ENCODE measurements at places on chromosomes 5 and 9.
A peak's percentile ranks its signal among the peaks of the same experiment; 100 is the strongest.

DNA sequence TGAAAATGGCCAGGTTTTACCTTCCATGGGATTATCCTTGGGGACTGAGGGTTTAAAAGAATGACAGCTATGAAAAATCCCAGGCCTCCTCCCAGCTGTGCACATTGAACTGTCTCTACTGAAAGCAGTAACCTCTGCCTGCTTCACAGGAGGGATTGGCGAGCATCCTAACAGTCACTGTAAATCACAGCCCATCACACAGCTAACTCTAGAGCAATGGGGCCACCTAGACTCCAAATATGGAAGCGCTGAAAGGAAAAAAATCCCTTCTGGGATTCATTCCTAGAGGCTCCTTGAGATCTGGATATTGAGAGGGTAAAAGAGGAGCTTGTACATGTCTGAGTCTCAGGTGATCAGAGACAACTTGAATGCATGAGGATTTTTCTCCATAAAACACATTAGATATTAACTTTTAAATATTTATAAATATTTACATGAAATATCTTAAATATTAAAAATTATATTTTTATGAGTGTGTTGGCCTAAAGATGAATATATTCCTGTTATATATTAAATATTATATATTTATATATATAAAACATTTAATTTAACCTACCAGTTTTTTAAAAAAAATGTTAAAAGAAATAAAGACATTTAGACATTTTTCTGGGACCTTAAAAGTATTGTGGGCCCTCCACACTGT, 133.8 kb upstream of the SLC24A2 start:
- DNase-seq = peak; percentile 32

DNA sequence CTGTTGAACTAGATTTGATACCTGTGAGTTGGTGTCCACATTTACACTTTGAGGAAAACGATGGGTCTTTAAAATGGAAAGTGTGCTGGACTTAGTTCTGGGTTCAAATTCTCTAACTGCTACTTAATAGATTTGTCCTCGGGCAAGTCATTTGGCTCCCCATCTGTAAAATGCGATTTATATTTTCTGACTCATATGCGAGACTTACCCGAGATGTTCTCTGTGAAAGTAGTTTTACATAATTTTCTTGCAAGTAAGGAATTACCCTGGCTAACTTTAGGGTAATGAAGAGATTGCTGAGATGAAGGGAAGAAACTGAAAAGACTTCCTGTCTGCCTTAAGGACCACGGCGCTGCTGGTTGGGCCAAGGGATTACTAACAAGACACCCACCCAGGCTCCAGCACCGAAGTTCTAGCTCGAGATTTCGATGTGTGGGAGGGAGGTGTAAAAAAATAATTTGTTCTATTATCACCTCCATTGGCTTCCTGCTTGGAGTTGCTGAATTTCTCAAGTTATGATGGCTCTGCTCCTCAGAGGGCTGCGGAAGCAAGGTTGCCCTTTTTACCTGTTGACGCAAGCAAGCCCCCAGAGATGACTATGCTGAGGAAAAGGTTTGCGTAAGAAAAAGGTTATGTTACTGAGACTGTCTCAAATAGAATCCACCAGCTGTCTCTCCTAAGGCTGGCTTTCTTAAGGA, 24.1 kb downstream of the PCSK1 start:
- no peak for DNase-seq

GRCh38 chr5:168455201-168455600, 31.1 kb upstream of the RARS1 start:
- no peak for DNase-seq

DNA sequence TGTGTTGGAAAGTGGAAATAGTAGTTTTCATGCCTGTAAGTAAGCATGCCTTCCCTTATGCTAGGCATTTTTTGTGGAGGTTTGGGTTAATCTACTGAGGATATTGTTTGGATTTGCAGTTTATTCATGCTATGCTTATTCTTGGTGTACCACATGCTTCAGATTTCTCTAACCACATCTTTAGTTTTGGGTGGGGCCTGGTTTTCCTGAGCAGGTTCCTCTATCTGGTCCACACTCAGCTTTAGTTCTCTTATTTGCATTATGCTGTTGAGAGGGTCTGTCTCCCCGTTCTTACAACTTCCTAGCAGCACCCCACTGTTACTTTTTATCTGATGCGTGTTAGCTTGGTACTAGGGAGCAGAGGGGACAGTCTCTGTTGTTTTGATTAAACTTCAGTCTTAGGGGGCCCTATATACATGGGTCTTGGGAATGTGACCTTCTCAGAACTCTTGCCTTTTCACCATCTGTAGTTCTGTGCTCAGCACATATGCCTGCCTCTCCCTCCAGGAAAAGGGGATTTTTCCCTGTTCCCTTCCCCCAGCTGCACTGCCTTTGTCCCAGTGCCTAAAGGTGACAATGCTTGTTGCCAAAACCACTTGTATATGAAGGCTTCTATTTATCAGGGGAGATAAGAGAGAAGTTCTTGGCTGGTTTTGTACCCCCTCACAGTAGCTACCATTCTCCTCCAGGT, 10.0 kb upstream of the CAMK4 start:
- no peak for DNase-seq

GRCh38 chr5:142007237-142007544, 5.6 kb downstream of the GNPDA1 start:
- no peak for DNase-seq

DNA sequence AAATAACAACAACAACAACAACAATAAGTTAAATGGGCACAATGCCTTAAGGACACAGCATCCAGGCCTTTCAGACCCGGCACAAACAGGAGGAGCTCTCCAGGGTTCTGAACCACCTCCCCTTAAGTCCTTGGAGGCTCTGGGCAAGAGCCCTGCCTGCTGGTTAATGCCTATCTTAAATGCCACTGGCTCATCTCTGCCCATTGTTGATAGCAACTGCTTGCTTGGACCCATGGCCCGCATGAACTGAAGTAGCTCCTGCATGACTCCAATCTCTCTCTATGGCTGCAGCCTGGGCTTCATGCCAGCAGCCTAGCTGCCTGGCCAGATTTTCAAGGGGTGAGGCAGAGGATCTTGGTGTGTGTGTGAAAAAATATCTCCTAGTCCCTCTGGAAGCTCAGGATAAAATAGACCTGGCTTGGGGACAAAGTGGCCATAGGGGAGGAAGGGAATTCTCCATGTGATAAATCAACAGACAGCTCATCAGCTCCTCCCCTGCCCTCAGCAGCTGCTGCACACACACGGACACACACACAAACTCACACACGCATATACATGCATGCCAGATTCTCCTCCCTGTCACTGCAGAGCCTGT, 27.4 kb downstream of the FAM219A start:
- peak; percentile 36 for DNase-seq

DNA sequence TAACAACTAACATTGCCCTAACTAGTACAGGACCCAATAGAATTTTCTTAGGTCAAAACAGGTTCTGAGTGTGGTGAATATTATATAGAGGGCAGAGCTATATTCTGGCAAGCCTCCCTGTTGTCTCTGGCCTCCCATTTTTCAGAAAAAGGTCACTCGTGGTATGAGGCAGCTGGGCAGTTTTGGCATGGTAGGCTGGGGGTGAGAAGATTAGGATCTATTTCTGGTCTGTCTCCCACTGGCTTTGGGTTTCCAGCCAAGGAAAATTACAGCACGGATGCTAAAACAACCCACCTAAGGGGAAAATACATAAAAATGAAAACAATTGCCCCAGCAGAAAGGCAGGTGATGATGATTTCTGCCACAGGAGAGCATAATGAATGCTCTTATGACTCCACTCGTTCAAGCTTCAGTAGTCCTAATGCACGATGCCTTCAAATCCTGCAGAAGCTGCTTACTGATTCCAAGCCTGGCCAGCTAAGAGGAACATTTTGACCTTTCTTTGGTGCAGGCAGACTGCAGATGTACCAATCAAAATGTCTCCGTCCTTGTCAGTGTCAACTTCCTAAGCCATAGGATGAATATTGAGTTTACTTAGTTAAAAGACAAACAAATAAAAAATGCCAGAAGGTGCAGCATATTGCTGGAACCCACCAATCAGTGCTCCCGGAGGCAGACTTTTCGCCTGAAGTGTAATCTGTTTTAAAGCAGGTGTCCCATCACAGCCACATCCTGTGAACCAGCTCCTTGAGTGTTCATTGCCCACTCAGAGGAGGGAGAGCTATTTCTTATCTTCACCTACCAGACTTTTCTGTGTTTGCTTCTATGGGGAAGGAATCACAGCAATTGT, 435.4 kb downstream of the ZSWIM6 start:
- no peak for DNase-seq

DNA sequence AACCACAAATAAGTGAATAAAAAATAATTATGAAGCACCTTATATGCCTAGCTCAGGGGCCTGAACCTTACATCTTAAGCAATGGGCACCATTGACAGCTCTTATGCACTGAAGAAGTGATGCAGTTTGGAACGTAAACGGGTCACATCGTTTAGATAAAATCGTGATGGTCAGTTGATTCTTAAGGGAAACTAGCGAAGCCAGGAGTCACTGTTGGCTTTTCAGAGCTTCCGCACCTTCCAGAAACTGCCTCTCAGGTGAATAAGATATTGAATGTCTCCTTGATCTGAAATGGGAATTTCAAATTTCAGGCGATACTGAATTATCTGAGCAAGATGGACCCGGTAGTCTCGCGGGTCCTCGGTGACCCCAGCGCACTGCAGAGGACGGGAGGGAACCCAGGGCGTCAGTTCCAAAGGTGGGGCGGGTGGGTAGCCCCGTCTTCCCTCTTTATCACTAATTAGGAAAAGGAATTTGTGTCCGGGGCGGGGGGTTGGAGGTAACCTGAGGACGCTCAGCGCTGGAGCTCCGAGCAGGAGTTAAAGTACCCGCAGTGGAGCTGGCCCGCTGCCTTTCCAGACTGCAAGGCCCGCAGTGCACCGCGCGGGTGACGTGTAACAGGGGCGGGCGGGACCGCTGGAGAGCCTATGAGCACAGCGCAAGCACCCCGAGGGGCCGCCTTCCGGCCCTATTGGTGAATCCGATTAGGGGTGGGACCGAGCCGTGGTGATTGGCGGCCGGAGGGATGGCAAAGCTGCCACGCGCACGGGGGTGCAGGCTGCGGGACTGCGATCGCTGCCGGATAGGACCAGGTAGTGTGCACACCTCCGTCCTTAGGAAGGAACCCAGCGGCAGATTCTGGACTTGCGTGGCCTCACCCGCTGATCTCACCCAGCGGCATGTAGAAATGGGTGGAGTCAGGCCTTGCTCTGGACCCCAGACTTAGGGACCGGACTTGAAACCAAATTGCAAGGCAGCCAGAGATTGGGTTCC, 19.7 kb upstream of the GARNL3 start:
- DNase-seq = peak; percentile 98

DNA sequence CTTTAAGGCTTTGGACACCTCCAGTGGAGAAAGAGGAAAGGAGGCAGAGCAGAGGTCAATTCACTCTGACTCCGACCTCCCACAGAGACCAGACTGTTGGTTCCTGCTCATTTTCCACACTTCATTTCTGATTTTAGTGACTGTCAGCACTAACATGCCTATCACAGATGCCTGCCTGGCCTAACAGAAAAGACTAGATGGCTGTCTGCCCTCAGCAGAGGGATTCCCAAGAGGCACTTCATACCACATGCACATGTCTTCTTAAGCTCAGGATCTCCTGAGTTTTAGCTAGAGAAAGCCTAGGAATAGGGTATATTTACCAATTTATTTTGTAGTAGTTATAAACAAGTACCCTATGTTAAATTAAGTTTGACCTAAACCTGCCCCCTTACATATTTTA, 336.0 kb downstream of the ENC1 start:
- DNase-seq = no peak

- no peak for DNase-seq
Measured at GRCh38 chr5:1568201-1568979, 44.6 kb upstream of the LPCAT1 start.

- no peak for DNase-seq
Measured at GRCh38 chr5:35417040-35417439, 186.8 kb upstream of the PRLR start.

GRCh38 chr5:141686648-141687416, 4.8 kb upstream of the ARAP3 start:
- no peak for DNase-seq

GRCh38 chr5:113749334-113749733, 235.8 kb downstream of the YTHDC2 start:
- DNase-seq = no peak

DNA sequence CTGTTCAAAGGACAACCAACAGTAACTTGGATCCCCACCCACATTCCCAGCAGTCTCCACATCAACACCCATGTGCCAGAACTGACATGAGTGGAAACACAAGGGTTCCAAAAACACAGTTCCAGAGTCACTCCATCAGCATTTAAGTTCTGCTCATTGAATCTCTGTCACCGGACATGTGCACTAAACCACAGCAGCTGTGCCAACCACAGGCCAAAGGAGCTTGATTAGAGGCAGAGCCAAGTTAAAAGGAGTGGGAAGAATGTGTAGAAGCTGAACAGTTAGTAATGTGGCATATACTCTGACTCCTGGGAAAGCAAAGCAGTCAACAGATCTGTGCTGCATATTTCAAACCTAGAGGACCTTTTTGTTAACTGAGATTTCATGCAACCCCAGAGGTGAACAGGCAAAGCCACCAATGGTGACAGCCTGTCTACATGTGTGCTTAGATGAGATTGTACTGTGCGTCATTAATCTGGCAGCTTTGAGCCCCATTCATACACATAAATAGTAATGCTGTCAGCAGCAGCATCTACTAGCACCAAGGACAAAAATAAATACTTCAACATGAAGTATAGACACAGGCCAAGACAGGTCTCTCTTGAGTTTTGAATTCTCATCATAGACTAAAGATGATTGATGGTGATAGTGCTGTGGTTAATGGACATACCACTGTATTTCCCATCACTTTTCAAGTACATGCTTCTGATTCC, 16.4 kb upstream of the FST start:
- DNase-seq = no peak

- DNase-seq = no peak
Measured at GRCh38 chr5:174229514-174230370, 184.2 kb downstream of the NSG2 start.

DNA sequence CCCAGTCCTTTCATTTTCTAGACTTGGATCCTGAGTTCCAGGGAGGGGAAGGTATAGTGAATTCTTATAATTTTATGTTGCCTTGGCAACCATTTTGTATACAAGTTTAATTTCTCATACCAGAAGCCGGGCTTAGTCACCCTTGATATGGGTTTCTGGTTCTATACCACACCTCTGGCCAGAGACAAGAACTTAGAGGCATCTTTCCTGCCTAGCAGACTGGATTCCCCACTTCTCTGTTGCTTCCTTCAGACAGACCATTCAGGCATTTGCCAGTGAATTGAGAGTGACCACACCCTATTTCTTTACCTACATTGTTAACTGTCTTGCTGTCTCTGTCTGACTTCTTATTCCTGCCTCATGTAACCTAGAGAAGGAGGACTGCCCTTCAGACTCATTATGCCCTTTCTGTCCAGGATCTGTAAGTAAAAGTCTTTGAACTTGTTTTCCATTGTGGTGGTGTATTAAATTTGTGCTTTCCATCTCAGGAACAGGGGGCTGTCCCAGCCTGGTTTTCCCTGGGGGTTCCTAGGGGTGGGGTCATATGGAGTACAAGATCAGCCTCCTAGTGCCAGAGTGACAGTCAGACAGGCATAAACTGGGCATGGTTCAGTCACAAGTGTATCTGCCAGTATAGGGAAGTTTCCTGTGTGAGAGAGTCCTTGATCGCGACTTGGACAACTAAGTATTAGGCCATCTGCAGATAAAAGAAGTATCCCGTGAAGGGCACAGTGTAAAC, 27.4 kb downstream of the TNFSF8 start:
- DNase-seq = no peak

- no peak for DNase-seq
Measured at GRCh38 chr5:146307796-146308195, 30.8 kb upstream of the POU4F3 start.
